ENCODE measurements at places on chromosomes 3 and 15.

DNA sequence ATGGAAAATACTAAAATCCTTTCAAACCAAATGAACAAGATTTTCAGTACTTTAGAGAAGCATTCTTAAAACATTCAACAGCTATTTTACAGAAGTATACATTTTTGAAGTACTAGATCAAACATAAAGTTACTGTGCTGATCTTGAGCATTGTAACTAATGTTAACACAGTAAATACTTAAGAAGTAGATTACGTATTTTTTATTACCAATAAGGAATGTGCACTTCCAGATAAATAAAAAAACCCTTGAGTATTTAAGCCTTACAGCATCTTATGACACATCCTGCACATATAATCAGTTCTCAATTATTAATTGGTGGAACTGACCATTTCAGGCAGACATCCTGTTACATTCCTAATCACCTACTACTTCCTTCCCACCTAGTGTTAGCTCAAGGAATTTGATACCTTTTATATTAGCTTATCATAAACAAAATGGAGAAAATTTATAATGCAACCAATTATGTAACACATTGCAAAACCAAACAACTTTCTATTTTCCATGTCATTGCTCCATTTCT lies 32.8 kb downstream of the COPS2 start:
- DNase-seq, result no peak

- no peak for DNase-seq
These were observed 73.7 kb upstream of the ZPLD1 start for GRCh38 chr3:102361101-102361500.

GRCh38 chr3:52444860-52445793 lies at the start of gene SEMA3G:
Gene SEMA3G (minus strand): TSS chr3:52445103. CDS start chr3:52445027, 76 bp downstream.
- peak; percentile 58 for DNase-seq

DNA sequence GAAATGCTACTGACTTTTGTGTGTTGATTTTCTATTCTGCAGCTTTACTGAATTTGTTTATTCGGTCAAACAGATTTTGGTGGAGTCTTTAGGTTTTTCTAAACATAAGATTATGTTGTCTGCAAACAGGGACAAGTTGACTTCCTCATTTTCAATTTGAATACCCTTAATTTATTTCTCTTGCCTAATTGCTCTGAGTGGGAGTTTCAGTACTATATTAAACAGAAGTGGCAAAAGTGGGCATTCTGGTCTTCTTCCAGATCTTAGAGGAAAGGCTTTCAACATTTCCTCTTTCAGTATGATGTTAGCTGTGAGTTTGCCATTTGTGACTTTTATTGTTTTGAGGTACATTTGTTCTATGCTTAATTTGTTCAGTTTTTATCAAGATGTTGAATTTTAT lies 268.5 kb downstream of the WNT5A start:
- DNase-seq, result no peak

GRCh38 chr3:126208606-126209256 lies 28.3 kb upstream of the ALDH1L1 start:
- no peak for DNase-seq

GRCh38 chr3:190579514-190580137 lies 65.7 kb downstream of the IL1RAP start:
- no peak for DNase-seq

- no peak for DNase-seq
These were observed at the start of gene RARB for GRCh38 chr3:25427942-25428788. Gene RARB (plus strand): TSS chr3:25428263. CDS start chr3:25428732, 469 bp downstream.

GRCh38 chr15:60091157-60091556 lies 87.0 kb downstream of the FOXB1 start:
- DNase-seq, result no peak

DNA sequence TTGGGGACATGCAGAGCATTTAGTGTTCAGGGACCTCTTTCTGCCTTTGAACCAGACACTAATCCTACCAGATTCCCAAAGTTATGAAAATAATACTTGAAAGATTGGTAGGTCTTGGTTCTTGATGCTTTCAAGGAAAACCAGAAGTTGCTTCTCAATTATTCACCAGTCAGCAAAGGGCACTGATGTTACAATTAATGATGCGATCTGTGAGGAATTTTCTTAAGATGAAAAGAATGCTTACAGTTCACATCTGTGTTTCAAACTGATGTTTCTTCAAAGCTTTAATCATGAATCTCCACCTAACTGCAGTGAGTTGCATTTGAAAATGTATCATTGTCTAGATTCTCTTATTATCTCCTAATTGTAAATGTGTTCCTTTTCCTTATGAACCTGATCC lies 161.0 kb downstream of the NAALADL2 start:
- no peak for DNase-seq

GRCh38 chr15:26767169-26767670 lies 5.6 kb downstream of the GABRB3 start:
- no peak for DNase-seq

DNA sequence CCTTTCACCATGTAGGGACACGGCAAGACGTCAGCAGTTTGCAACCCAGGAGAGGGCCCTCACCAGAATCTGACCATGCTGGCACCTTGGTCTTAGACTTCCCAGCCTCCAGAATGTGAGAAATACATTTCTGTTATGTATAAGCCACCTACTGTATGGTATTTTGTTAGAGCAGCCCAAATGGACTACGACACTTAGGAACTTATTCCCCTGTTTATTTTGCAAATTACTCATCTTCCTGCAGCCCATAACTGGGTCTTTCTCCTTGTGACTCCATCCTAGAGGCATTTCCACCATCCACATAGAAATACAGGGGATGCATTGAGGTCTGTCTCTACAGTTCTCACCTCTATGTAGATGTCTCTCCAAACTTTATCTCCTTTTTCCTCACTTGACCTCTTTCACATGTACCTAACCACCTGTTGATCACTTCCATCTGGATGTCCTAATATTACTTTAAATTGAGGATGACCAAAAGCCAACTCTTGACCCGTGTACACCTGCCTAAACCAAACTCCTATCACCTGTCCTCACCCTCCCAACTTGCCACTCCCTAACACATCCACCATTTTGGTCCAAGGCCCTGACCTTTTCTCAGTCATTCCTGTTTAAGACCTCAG lies 406.0 kb upstream of the WNT5A start:
- no peak for DNase-seq

- no peak for DNase-seq
These were observed 4.1 kb upstream of the CHST14 start for GRCh38 chr15:40466426-40467260.

GRCh38 chr3:122395582-122395981 lies 11.6 kb downstream of the FAM162A start:
- no peak for DNase-seq

DNA sequence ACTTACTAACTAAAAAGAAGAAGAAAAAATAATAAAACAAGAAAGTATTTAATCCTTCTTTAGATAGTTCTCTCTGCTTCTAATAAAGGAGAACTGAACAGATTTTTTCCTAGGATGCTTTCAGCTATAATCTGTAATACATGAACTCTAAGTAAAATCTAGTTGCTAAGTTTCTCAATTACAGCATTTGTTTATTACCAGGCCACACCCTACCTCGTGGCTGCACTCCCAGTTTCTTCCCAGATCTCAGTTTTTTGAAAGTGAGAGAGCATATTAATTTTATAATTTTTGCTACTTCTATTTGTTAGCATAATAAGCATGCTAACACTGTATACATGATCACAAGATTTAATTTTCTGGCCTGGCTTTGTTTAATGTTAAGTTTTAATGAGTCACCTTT lies 258.3 kb downstream of the IL5RA start:
- no peak for DNase-seq
